ENCODE measurements at places on chromosomes 2 and 18.

DNA sequence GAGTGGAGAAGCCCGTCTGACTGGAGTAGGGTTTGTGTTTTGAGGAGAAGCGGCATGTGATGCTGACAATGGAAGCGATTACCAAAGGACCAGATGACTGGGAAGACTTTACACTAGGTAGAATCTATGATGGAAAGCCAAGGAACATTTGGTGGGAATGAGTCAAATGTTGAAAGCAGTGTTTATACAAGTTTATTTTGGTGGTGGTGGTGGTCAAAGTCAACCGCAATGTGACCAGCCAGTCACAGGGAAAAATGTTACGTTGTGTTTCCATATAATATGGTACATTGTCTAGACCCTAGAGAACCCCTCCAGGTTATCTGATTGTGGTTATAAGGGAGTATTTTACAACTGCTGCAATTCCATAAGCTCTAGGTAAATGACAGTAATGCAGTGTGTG is 216.8 kb downstream of the PID1 start:
- no peak for DNase-seq

DNA sequence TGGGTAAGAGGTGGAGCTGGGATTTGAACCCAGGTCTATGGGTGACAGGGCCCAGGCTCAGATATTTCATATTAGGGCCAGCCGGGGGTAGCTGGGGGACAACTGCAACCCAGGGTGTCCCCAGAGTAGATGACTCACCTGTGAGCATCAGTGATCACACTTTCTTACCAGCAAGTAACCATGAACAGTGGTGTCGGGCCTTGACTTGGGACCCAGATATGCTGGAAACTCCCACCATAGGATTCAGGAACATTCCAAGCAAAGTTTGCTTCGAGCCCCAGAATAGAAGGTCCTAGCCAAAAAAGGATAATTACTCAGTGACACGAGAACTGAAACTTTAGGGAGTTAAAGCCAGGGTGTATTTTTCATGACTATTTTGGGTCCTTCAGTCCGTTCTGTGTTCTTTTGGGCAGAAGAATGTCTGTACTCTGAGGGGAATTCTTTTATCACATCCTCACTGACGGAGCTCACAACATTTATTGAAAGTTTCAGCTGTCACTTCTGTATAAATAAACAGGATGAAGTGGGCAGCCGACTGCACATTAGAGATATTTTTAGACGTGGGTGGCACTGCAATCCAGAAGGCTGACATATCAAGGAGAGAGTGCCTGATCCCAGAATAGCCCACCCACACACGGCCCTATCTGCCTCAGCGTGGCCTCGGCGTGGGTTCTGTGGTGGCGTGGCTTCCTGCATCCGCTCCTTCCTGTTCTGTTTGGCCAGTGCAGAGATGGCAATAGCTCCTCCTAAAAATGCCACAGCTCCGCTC is 45.6 kb downstream of the RAMP1 start:
- no peak for DNase-seq

GRCh38 chr2:84782717-84783442 is 98.0 kb downstream of the TRABD2A start:
- DNase-seq = peak; percentile 73

DNA sequence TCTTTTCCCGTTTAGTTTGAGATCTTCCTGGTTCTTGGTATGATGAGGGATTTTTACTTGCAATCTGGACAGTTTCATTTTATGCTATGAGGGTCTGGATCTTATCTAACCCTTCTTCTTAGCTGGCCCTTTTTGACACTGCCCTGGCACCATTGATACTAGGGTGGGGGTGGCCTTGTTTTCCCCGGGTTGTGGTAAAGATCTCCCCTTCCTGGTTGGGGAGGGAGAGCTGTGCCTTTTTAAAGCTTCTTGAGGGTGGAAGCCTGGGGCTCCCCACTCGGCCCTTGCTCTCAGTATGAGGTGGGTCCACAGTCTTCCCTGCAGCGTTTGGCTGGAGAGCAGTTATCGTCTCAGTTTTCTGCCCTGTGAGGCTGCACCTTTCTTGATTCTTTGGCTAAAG is 66.1 kb downstream of the ASB1 start:
- no peak for DNase-seq

DNA sequence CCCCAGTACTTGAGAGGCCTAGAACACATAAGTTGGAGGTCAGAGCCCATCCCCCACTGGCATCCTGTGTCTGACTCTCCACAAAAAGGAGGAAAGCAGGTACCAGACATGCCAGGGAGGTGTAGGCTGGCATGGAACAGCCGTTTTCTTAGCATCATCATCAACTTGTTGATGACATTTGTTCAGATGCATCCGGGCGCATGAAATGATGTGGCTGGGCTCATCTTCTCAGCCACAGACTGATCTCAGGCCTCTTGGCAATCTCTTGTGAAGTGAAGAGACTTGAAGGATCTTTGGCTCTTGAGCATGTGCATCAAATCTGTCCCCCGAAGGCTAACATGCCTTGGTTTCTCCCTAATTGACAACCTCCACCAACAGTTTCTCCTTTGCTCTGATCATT is 243.3 kb downstream of the TSN start:
- DNase-seq = no peak

GRCh38 chr2:71552861-71553301 is 99.5 kb downstream of the DYSF start:
- no peak for DNase-seq

GRCh38 chr18:8450013-8450412 is 159.2 kb upstream of the RAB12 start:
- DNase-seq = no peak
